ENCODE measurements at places on chromosomes 16 and 17. TPM values are rescaled to one million over a fixed set of nuclear protein-coding genes. Genes with fewer than 3 reads are reported as not detected.

DNA sequence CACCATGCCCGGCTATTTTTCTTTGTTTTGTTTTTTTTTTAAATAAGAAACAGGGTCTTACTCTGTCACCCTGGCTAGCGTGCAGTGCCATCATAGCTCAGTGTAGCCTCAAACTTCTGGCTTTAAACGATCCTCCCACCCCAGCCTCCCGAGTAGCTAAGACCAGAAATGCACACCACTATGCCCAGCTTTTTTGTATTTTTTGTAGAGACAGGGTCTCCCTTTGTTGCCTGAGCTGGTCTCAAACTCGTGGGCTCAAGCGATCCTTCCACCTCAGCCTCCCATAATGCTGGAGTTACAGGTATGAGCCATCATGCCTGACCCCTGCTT lies 59.7 kb downstream of the WWP2 start:
- DNase-seq = no peak

- DNase-seq = no peak
These were observed 81.6 kb upstream of the ZNF750 start for GRCh38 chr17:82921426-82921825.

GRCh38 chr16:54266363-54266955 lies 20.1 kb downstream of the IRX3 start:
- no peak for DNase-seq

- DNase-seq = no peak
These were observed 26.9 kb downstream of the SEC14L1 start for GRCh38 chr17:77167472-77168306.

- no peak for DNase-seq
These were observed 40.9 kb downstream of the LAT start for GRCh38 chr16:29025735-29026134.

DNA sequence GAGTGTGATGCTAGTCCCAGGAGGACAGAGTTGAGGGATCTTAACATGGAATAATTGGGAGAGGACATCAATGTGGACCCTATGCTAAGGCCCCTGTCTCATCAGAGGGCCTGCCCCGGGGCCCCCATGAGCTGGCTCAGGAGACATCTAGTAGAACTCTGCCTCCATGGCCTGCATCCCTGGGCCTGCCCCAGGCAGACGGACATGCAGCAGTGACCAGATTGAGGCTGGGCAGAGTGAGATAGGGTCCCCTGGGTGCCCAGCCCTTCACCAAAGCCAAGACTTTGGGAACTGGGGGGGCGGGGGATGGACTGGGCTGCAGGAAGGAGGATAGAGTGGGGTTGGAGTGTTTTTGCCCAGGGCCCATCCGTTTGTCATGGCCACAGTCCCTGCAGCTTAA lies 115.2 kb downstream of the CCDC182 start:
- no peak for DNase-seq

GRCh38 chr16:1545044-1546040 lies 11.9 kb downstream of the TMEM204 start:
- DNase-seq = no peak

DNA sequence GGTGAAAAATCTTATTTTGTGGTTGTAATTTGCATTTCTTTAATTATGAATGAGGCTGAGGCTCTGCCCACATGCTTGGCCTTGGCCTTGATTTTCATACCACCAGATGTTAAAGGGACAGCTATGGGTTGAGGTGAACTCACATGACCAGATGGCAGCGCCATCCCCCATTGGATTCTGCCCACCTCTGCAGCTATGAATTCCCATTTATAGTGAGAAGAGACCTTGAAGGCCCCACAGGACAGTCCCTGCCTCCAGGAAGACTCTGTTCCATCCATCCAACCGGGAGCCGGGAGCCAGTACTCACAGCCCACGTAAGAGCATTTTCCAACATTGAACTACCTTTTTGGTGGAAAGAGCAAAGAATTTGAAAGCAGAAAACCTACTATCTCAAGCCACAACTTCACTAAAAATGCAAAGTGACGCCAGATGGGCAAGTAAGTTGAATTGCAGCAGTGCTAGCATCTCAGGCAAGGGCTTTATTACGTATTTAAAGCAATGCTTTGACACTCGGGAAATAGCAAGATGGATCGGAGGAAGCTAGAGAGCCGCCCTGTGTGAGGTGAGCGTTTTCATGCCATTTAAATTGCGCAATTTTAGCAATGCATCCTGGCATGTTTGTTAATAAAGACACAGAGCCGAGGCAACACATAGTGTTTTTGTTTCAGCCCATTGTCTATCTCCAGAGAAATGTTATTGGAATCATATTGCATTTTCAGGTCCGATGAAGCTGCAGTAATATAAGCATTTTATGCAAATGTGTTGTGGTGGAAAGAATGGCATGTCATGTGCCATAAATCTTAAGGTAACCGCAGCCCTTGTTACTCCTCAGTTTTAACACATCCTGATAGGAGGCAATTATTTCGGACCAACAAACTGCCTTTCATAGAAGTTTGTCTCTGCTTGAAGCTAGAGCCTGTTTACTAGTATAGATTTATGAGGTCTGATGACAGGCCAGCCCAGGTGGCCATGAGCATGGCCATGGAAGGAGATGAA lies 273.4 kb upstream of the TNRC6C start:
- no peak for DNase-seq

The PHOSPHO1 gene
- 1.7 TPM for polyA plus RNA-seq

The MYH13 gene
- polyA plus RNA-seq = 0.26 TPM

The KCNJ18 gene
- not detected for polyA plus RNA-seq

The CSH2 gene
- 1.2 TPM for polyA plus RNA-seq

The SLC52A1 gene
- polyA plus RNA-seq = 0.25 TPM

Measured in right renal cortex interstitium (tissue), 3 donors.